ENCODE measurements at places on chromosomes 1 and 21.

DNA sequence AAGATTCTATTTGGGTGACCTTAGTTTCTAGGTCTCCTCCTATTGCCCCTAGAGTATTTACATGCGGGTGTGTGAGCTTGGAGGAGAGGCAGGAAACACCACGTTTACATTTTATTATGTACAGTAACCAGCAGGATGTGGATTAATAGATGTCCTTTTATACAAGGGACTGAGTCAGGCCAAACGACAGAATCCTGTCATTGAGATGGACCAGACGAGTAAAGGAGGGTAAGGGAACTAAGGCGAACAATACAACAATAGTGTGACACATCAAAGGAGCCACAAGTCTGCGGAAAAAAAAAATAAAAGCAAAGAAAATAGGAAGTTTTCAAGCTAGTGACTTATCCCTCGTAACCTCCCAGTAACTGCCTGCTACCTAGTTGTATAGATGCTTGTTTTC, 151.1 kb downstream of the GABPA start:
- no peak for DNase-seq

DNA sequence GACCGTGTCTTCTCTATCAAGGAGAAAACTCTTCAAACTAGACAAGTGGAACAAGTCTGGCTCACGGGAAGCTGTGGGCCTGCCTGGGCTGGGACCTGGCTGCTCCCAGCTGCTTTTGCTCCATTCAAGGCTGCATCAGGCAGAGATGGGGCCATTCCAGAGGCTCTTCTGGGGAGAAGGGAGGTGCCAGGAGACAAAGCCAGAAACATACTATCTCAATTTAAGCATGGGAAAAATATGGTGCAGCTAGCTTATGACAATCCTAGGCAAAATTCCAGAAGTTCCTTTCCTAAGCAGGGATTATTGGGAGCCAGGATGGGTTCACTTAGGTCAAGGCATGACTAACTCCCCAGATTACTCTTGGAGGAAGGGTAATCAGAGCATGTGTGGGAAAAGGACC, 90.8 kb upstream of the SLC2A1 start:
- peak; percentile 20 for DNase-seq

- DNase-seq = peak; percentile 70
These were observed 50.9 kb downstream of the EVA1C start for GRCh38 chr21:32463367-32463766.

DNA sequence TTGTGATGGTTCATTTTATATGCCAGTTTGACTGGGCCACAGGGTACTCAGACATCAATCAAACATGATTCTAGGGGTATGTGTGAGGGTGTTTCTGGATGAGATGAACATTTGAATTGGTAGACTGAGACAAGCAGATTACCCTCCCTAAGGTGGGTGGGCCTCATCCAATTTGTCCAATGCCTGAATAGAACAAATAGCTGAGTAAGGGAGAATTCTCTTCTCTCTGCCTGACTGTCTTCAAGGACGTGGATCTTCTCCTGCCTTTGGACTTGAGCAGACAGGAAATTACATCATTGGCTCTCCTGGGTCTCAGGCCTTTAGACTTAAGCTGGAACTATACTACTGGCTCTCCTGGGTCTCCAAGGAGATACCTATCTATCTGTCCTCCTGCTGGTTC, 64.4 kb downstream of the SUSD4 start:
- no peak for DNase-seq

- DNase-seq = no peak
These were observed 171.1 kb upstream of the FGGY start for GRCh38 chr1:59125676-59126320.

- no peak for DNase-seq
These were observed 62.3 kb downstream of the ZNF644 start for GRCh38 chr1:90959352-90960206.

- DNase-seq = peak; percentile 34
These were observed 506.8 kb upstream of the CAMK1G start for GRCh38 chr1:209076688-209077087.
